ENCODE measurements at places on chromosomes 5 and 9.

DNA sequence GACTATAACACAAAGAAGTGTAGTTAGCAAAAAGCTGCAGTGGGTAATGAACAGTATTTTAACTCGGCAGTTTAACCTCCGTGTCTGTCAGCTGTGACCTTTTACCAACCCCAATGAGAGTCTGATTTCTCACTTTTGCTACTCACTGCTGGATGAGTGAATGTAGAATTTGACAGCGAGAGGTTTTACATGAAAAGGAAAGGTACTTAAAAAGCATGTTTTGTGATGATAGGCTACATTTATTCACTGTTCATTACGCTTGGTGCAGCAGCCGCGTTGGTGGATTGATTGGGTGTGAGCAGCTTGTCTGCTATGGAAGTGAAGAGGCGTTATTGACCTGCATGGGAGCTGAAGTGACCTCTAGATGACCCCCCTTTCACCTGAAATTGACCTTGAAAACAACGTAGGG is 867.7 kb downstream of the NR2F1-AS1 start:
- no peak for DNase-seq

- no peak for DNase-seq
Measured at GRCh38 chr9:73667749-73668148, 516.1 kb downstream of the ANXA1 start.

- no peak for DNase-seq
Measured at GRCh38 chr5:36505021-36505420, 101.4 kb upstream of the SLC1A3 start.

DNA sequence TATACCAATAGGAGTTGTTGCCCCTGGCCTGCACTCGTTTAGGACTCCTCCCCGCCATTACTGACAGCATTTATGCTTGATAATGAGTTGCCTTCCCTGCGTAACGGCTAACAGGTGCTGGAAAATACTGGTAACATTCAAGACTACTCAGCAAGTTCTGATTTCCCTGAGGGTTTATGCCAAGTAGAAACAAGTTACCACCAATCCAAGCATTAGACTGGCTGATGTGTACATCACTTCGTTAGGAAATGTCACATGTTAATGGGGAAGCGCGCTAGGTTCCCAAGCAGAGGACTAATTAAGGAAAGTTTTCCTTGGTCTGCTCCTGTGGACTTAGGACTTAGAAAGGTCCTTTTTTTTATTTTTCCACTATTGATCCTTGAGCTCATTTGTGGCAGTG is 302.1 kb downstream of the EFNA5 start:
- no peak for DNase-seq

GRCh38 chr5:110034056-110034600 is 344.4 kb downstream of the MAN2A1 start:
- no peak for DNase-seq

DNA sequence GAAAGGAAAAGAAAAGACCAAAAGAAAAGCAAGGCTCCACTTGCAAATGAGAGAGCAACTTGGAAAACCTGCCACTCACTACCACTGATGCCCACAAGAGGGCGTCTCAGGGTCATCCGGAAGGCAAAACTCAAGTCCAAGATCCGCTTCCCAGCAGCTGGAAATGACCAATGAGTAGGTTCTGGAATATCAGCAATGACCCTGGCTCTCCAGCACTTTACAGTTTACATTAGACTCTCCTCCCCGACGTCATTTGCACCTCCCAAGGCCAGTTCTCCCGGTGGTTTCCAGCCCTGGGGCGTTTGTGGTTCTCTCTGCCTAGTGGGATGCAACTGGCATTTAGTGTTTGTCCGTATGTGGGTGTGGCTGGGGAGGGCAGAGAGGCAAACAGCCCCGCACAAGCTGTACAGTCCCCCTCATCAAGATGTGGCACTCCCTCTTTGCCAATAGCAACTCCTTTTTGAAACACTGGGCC is 193.8 kb upstream of the ZNF618 start:
- peak; percentile 84 for DNase-seq

- no peak for DNase-seq
Measured at GRCh38 chr5:154329062-154329461, 116.7 kb upstream of the SAP30L start.

GRCh38 chr5:79535477-79536192 is 21.7 kb upstream of the HOMER1 start:
- no peak for DNase-seq

- no peak for DNase-seq
Measured at GRCh38 chr5:174972291-174972690, 247.9 kb downstream of the MSX2 start.

DNA sequence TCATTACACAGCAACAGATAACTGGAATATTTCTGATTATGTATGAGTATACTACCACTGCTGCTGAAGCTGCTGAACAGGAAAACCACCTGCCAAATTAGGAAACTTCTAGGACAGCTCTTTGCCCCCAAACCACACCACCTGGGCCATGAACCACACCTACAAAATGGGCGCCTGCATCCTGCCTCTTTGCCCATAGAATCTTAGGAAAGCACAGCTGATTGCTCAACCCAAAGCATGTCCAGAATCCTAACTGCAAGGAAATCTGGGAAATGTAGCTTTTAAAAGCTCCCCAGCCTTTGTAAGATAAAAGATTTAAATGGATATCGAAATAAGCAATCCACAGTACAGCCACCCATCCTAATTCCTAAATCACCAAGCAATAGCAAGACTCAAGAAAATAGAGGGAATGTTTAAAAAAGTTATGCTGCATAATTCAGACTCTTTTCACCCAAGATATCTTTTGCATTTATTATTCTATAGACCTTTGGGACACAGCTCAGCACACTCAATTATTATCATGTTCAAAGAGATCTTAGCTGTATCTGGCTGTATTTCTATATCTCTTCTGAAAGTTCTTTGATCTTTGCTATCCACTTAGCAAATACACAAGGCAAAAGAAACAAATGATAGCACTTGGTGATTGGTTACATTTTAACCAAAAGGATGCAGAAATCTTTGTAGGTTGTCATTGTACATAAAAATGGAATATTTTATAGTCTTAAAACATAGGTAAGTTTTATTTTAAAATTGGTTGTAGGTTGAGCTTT is 6.8 kb upstream of the C9orf152 start:
- no peak for DNase-seq

DNA sequence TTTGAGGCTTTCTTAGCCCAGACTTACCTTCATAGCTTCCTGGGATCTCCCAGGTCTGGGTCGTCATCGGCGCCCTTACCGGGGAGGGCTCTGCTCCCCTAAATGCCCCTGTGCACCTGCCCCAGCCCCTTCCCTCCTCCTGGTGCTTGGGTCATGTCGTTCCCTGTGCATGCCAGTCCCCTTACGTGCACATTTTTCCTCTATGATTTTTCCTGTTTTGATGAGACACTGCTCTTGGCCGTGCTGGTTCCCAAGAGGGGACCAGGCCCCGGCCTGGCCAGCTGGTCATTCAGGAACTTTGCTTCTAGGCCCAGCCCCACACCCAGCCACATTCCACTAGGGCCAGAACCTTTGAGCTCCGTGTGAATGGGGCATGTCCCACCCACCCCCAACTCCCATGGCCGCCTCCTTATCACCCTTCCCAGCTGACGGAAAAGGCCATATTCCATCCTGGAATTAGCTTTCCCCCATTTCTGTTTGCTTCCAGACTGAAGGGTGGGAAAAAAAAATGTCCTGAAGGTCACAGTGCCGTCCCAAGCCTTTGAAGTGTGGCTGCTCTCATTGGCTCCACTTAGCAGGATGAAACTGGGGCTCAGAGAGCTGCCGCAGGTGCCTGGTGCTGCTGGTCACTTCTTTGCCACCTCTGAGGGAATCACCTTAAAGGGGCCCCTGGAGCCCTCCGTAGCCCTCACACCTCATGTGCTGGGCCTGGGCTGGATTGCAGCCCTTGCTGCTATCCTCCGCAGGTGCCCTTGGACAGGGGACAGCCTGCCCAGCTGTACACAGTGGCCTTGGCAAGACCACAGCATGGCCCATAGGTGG is 25.1 kb downstream of the ERGIC1 start:
- no peak for DNase-seq
